Frontal cortex (tissue), 4 donors: ENCODE measurements at places on chromosomes 4 and X. TPM values are rescaled to one million over a fixed set of nuclear protein-coding genes. Genes with fewer than 3 reads are reported as not detected.

- no peak for DNase-seq
These were observed 8.3 kb downstream of the SPON2 start for GRCh38 chr4:1164040-1164439.

GRCh38 chr4:112448306-112449132 lies 67.5 kb downstream of the NEUROG2 start:
- DNase-seq: no peak

DNA sequence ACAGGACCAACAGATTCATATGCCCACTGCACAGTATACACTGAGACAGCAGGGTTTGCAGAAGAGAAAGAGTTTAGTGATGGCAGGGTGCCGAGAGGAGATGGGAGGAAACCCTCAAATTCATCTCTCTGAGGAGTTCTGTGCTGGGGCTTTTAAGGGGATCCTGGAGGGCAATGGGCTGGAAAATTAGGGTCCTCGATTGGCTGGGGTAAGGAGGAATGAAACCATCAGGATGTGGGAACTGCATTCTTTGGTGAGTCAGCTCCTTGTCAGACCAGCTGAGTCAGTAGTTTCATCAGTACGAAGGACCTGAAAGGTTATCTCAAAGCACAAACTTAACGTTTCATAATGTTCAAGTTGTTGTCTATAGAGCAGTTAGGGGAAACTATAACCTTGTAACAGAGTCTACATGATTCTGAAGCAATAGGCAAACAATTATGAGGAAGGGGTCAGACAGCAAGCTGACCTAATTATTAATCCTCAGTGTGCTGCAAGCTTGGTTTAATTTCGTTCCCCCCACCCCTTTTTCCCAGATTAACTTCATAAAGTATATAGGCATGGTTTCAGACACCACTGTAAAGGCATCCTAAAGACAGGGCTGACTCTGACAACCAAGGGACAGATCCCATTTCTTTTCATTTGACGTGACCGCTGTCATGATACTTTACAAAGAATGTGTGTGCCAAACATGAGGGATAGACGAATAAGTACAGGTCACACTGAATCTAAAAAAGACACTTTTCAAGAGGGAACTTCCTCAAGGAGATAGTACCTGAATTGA lies 1.5 kb upstream of the MSMO1 start:
- DNase-seq: no peak

The MAGEC1 gene
- not detected for total RNA-seq

The ERVMER34-1 gene
- 0.41 TPM for total RNA-seq
